ENCODE measurements at places on chromosomes 11 and 22.

DNA sequence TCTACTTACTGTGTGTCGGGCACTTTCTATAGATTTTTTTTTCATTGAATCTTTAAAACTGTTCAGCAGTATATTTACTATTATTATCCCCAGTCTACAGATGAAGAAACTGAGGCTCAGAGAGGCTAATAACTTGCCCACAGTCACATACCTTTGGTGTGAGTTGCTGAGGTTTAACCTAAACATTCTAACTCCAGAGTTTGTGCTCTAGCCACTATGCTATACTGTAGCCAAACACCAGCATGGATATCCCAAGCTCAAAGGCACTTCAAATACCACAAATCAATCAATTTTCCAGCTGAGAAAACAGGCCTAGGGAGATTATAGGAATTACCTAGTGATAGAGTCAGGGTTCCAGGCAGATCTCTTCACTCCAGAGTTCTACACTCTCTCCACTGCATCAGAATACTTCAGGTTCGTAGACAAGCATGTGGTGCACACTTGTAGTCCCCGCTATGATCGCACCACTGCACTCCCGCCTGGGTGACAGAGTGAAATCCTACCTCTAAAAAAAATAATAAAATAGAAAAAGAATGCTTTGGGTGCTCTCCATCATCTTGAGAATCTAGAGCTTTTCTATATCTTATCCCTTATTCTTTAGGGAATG is 20.4 kb upstream of the UPB1 start:
- no peak for DNase-seq

DNA sequence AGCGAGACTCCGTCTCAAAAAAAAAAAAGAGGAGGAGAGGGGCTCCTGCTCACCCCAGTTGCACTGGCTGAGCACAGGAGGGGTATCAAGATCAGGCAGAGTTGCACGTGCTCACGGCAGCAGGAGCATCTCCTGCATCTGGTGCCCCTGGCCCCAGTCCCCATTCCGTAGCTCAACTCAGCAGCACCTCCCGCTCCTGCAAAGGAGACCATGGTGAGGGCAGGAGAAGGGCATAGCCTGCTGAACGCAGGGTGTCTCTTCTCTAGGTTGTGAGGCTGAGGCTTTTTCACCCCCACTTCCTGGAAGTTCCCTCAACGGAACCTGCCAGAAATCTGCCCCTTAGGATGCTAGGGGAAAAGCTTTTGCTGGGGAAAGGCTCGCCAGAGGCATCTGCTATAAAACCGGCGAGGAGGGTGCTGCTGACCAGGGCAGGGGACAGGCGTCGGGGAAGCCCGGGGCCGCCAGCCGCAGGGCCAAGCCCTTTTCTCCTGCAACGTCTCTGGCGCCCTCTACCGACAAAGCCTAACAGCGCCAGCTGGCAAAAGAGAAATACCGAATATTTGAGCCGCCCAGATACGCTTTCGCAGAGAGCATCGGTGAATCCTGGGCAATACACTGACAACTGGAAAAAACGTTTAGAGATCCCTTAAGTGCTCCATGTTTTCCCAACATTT is 1.0 kb upstream of the PPP6R2 start:
- DNase-seq: peak; percentile 82

DNA sequence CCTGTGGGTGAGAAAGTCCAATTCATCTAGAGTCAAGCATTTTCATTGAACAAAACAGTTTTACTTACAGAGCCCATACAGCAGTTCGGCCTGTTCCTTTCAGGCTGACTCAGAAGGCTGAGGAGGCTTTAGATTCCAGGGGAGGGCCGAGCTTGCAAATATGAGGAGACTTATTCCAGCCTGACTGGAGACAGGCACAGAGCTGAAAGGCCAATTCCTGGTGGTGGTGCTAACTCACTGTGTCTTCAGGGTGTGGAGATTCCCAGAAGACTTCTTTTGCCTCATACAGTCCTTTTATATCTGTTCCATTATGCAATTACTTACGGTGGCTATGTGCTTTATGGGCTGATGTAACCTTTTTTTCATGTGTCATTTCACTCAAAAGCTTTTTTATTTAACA is at the start of gene OR51E2:
TSS of gene OR51E2 (minus strand) at position 269 of the 400 bp plus-strand sequence. CDS start 15,142 bp downstream, outside the sequence.
- DNase-seq: no peak

GRCh38 chr11:111707691-111708067 is 58.5 kb downstream of the PPP2R1B start:
- no peak for DNase-seq

- DNase-seq: no peak
Measured at GRCh38 chr11:14224395-14224794, 134.6 kb downstream of the RRAS2 start.

GRCh38 chr22:35872451-35872850 is 154.8 kb downstream of the APOL5 start:
- no peak for DNase-seq

DNA sequence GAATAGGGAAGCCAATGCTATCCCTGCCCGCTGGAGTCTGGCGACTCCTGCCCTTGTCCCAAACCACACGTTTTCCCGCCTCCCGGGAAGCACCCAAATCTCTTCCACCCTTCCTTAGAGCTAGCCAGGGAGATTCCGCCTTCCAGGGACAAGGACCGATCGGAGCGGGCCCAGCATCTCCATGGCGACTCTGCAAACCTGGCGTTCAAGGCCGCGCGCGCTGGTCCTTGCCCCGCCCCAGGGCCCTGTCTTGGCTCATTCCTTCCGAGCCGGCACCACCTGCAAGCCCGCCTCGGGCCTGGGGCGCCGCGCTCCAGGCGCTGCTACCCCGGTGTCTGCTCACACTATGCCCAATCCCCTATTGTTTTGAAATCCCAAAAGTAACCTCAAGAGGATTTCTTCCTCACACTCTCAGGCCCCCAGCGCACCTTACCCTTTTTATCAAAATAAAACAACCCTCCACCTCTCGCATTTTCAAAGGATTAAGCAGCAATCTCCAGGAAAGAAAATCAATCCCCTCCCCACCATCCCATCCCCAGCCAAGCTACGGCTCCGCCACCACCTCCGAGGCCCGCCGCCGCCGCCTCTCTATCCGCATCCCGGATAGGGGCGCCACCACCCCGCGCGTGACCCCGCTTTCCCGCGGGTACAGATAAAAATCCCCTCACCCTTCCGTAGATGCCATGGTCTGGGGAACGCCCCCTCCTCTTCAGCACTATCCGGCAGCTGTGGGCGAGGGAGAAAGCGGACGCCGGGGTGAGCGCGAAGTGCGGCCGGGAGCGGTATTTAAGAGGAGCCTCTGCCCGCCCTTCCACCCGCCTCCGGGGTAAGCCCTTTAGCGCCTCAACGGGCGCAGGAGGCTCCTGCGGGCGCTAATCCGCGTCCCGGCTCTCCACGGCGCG is 825 bp downstream of the SLC1A2 start:
- DNase-seq: peak; percentile 36

DNA sequence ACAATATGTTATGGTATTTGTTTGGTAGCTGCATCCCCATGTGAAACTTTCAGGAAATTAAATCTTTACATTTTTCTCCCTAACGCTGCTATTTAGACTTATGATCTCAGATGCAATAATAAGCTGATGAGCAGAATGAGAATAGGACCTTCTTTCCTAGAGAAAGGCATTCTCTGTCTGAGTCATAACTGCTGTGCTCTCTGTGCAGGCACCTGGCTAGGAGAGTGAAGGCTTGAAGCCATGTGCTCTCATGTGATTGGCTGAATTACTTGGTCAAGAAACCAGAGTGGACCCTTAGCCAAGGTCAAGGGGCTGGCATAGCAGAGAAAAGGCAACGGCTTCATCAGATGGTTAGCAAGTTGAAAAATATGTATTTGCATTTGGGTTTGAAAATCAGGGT is 185.0 kb downstream of the ADAMTS15 start:
- no peak for DNase-seq

DNA sequence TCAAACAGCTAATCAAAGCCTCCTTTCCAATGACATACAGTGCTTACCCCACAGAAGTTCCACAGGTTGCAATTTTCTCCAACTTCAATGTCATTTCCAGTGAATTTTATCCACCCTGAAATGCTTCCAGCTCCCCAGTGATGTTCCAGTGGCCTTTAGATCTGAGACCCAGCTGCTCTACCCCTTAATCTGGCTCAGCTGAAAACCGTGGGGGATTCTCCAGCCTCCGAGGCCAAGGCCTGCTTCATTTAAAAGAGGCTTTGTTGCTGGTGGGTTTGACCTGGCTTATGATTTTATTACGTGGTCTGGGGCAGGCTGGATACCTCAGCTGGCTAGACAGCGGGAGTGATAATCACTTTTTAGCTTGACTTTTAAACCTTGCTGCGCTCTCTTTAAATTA is 10.9 kb downstream of the HEPHL1 start:
- DNase-seq: no peak

DNA sequence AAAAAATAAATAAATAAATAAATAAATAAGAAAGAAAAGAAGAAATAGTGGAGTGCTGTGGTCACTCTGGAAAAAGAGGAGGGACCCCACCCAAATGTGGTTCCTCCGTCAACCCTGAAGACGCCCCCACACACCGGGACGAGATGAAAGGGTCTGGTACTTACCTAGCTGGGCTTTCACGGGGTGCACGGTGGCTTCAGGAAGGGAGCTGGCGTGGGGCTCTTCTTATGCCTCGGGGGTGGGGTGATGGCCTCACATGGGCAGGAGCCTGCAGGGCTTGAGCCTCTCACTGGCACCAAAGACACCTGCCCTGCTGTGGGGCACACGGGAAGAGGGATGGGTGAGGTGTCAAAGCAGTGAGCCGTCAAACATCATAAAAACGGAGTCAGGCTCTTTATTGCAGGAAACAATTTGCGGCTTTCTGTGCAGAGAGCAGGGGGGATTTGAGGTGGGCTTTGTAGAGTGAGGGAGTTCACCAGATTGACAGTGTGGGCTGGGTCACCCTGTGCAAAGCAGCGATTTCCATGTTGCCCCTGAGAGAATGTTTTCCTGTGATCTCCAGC is 28.0 kb upstream of the KRTAP5-6 start:
- no peak for DNase-seq

GRCh38 chr22:46612341-46612903 is 7.8 kb upstream of the GRAMD4 start:
- no peak for DNase-seq

GRCh38 chr22:29815580-29815979 is 22.5 kb downstream of the ASCC2 start:
- DNase-seq: no peak

- no peak for DNase-seq
Measured at GRCh38 chr11:65436412-65437032, 13.9 kb downstream of the NEAT1 start.

GRCh38 chr11:74354036-74354435 is 42.6 kb upstream of the P4HA3 start:
- no peak for DNase-seq

DNA sequence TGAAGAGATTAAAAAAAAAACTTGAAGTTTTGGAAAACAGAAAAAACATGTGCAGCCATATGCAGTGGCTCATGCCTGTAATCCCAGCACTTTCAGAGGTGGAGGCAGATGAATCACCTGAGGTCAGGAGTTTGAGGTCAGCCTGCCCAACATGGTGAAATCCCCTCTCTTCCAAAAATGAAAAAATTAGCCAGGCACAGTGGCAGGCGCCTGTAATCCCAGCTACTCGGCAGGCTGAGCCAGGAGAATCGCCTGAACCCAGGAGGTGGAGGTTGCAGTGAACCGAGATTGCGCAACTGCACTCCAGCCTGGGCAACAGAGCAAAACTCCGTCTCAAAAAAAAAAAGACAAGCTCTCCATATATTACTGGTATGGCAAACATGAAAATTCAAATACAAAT is 7.6 kb downstream of the DLG2 start:
- DNase-seq: no peak

DNA sequence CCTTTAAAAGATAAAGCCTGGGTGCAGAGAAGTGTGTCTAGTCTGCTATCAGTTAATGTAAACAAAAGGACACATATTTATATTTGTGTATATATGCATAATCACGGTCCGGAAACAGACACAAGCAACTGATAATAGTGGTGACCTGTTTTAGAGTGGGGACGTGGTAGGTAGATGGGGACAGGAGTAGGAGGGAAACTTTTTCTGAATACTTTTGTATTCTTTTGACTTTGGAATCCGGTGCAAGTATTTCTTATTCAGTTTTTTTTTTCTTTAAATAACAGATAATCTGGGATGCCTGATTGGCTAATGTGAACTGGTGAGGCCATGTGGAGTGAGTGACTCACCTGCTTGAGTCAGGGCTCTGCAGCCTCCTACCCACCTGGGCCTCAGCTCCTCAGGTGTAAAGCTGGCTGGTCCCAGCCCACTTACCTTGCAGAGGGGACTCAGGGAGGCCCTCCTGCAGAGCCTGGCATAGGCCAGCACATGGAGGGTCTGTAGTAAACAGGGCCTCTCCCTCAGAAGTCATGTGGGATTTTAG is 15.3 kb downstream of the MICAL2 start:
- DNase-seq: no peak

DNA sequence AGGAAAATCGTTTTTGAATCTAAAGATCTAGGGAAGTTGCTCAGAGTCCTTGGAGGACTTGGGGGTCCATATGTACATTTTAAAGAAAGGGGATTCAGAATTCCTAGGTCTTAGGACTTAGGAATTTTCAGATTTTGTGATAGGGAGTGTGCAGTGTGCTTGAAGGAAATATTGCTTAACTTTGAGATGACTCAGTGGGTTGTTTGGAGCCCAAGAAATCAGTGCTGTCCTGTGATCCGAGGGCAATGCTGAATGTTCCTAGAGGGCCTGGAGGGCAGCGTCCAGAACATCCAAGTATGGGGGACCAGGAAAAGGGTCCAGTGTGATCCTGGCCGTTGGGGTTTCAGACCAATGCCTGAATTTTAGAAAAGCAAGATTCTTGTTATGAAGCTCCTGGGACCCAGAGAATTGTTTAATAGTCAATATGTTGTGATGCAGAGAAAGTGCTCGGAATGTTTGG is 3.1 kb upstream of the IGF2 start:
- no peak for DNase-seq

DNA sequence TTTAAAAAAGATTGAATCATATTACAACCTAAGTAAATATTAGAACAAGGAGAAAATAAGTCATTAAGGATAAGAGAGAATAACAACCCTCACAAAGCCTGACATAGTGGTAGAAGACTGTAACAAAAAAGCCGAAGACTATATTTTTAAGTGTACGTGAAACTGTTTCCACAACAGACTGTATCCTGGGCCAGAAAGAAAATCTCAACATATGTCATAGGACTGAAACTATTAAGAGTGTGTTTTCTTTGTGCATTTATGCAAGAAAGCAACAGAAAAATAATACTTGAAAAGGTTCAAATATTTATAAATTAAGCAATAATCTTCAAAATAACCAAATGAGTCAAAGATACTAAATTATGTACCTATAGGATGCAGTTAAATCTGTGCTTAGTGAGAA is 309.8 kb downstream of the CASP12 start:
- DNase-seq: no peak

- no peak for DNase-seq
Measured at GRCh38 chr11:124778281-124778680, 16.2 kb upstream of the ESAM start.

- DNase-seq: no peak
Measured at GRCh38 chr22:25765016-25765367, 23.0 kb downstream of the MYO18B start.

DNA sequence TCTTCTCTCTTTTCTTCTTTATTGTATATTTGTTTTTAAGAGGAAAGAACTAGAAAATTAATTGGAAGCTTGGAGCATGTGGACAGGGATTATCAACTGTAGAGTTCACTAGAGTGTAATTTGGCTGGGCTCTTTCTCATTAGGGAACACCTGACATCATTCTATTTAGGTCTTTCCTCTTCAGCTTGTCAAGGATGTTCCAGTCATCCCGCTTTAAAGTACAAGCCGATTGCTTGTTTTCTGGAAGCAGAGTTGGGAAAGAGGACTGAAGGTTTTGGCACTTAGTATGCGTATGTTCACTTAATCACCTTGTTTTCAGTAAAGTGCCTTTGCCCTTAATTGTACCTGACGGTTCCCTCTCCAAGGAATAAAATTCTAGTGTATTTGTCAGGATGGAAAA is 111.6 kb downstream of the WNT11 start:
- no peak for DNase-seq

All from GM13977 (cell line).